ENCODE measurements at places on chromosomes 3 and 15.

DNA sequence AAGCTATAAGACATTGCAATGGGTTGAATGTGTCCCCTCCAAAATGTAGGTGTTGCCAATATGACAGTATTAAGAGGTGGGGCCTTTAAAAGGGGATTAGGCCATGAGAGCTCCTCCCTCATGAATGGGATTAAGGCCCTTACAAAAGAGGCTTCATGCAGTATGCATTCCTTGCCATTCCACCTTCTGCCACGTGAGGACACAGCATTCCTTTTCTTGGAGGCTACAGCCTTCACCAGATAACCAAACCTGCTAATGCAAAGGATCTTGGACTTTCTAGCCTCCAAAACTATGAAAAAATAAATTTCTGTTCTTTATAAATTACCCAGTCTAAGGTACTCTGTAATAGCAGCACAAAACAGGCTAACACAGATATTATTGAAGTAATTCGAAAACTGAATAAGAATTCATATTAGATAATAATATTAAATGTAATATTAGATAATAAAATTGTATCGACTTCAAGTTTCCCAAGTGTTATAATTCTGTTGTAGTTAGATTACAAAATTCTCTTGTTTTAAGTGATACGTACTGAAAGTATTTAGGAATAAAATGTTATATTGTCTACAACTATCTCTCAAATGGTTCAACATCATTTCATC lies 29.4 kb upstream of the ATP8B4 start:
- DNase-seq: no peak

DNA sequence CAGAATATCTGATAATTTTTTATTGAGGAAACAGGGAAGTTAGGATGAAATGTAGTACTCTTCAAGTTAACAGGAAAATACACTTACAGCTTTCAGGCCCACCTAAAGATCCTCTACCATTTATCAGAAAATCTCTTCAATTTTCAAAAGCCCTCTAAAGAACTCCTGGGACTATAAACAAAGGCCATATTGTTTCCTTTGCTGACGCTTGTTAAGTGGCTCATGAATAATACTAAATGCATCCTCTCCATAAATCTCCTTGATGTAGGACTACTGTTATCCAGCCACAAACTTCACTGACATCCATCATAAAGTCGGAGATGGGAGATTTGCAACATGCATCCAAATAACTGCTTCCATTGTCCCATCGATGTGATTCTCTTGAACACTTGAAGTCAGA lies 326.5 kb downstream of the ZIC1 start:
- DNase-seq: no peak

GRCh38 chr3:14461006-14461747 lies 58.8 kb downstream of the SLC6A6 start:
- no peak for DNase-seq

DNA sequence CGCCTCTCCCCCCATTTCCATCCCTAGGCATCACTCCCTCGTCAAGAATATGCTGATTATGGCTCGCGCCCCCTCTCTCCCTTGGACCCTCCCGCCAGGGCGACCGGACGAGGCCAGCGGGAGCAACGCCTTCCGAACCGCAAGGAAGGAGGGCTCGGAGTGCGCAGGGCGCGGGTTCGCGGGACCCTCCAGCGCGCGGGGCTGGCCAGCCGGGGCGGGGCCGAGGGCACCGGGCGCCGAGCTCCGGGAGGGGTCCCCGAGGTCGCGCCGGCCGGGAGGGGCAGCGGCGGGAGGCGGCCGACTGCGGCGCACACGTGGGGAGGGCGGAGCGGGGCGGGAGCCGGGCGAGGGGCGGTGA lies 483 bp downstream of the EHD4 start:
- no peak for DNase-seq

GRCh38 chr15:45523166-45523460 lies 558 bp upstream of the SLC30A4 start:
- no peak for DNase-seq

Data from tibial nerve (tissue), 4 donors.